ENCODE measurements at places on chromosomes 11 and 22. TPM values are rescaled to one million over a fixed set of nuclear protein-coding genes. Genes with fewer than 3 reads are reported as not detected.

SMIM38 gene
- total RNA-seq = not detected

OR4X1 gene
- total RNA-seq = not detected

APLNR gene
- not detected for total RNA-seq

SCGB1A1 gene
- not detected for total RNA-seq

SLC22A12 gene
- not detected for total RNA-seq

PHLDA2 gene
- total RNA-seq = 4.9 TPM

MMP7 gene
- 2,825 TPM for total RNA-seq

SYCE3 gene
- total RNA-seq = not detected

DNA sequence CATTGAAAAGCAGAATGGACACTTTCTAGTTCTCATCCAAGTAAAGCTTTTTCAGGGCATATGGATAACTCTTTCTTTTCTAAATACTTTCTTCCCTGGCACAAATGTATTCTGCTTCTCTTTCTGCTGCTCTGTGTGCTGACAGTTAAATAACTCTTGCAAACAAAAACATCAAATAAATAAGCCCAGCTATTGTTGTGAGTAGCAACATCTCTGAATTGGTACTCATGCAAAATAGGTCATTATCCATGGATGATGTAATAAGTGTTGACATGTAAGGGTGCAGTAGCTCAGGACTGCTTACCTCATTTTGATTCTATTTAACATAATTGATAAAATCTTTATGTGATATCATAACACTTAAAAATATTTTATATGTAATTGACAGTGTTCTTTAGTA lies 164.3 kb downstream of the MSANTD4 start:
- DNase-seq = no peak

- DNase-seq = no peak
Measured at GRCh38 chr22:43628250-43628649, 183.9 kb downstream of the EFCAB6 start.

- DNase-seq = peak; percentile 45
Measured at GRCh38 chr11:110317516-110317932, 21.1 kb upstream of the RDX start.

GRCh38 chr22:35984183-35985175 lies 44.1 kb downstream of the RBFOX2 start:
- DNase-seq = peak; percentile 13

DNA sequence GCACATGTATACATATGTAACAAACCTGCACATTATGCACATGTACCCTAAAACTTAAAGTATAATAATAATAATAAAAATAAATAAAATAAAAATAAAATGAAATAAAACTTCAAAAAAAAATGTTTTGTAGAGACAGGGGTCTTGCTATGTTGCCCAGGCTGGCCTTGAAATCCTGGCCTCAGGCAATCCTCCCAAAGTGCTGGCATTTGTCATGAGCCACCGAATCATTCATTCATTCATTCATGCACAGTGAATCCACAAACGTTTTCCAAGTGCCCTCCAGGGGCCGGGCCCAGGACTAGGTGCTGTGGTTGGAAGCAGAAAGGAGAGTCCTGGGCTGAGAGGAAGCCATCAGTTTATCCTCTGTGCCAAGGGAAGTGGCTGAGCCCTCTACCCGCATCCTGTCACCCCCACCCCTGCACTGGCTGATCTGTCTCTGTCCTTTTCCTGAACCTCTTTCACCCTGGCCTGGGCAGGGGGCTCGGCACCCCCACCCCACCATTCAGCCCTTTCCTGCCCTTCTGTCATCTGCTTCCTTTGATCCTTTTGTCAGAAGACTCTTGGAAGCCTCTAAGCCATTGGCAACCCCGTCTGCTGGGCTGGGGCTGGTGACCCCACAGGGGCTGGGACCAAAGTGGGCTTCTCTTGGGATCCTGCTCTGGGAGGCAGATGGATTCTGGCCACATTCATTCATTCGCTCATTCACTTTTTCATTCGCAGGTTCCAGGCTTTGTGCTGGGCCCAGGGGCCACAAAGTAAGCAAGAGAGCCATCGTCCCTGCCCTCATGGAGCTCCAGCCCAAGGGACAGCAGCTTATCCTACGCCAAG lies 84.3 kb downstream of the IGLL1 start:
- DNase-seq = no peak

DNA sequence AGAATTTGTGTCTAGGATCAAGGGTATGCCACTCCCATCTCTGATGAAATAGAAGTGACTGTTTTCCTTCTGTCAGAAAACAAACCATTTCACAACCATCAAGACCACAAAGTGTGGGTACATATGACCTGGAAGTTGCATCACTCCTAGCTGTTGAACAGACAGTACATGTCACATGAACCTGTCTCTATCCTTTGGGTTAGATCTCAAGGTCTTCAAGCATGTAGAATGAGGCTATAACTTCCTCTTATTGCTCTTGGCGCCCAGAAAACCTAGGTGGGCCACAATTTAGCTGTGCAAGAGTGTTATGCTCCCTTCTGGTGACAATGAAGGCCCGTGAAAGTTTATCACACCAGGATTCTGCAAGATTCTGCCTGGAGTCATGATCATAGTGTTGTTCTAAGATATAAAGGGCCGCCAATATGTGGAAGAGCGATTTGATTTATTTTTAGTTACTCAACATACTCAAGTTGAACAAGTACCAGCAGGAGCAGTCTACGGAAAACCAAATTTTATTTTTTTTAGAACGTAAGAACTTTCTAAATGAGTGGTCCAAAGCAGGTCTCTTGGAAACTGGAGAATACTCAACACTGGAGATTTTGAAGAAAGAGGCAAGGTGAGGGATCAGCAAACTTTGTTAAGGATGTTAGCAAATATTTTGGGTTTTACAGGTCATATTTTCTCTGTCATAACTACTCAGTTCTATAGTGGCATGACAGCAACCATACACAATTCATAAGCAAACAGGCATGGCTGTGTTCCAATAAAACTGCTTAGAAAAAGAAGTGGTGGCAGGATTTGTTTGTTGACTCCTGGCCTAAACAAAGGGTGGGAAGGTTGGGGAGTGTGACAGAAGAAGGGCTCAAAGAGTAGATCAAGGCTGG lies 101.8 kb downstream of the USP35 start:
- peak; percentile 98 for DNase-seq

DNA sequence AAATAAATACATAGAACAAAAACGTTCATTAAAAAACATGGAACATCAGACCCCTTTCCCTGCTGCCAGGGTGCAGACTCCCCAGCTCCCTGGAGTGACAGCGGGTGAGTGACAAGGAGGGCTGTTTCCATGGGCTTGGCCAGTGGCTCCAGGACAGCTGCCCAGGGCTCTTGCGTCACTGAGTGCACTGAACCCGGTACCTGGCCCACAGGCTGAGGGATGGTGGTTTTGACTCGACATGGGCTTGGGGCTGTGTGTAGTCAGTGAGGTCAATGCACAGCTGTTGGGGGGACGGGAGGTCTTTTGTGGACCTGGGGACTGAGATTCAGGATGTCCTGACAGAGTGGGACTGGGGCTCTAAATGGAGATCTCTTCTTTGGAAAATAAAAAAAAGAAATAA lies 142.1 kb upstream of the B3GAT1 start:
- DNase-seq = no peak

DNA sequence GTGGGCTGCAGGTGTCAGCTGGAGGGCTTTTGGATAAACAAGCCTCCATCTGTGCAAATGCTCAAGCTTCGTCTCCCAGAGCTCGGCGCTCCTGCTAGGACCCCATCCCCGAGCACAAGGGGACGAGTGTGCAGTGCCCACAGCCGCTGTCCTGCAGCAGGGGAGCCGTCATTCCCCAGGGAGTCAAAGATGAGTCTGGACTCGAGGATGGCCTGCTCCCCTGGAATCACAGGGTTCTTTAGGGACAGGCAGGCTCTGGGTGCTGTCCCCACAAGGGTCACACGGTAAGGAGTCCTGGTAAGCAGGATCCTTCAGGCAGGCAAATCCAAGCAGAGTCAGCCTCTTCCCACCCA lies 50.2 kb downstream of the APOL1 start:
- DNase-seq = no peak

- DNase-seq = no peak
Measured at GRCh38 chr11:15547685-15548084, 433.0 kb downstream of the INSC start.

DNA sequence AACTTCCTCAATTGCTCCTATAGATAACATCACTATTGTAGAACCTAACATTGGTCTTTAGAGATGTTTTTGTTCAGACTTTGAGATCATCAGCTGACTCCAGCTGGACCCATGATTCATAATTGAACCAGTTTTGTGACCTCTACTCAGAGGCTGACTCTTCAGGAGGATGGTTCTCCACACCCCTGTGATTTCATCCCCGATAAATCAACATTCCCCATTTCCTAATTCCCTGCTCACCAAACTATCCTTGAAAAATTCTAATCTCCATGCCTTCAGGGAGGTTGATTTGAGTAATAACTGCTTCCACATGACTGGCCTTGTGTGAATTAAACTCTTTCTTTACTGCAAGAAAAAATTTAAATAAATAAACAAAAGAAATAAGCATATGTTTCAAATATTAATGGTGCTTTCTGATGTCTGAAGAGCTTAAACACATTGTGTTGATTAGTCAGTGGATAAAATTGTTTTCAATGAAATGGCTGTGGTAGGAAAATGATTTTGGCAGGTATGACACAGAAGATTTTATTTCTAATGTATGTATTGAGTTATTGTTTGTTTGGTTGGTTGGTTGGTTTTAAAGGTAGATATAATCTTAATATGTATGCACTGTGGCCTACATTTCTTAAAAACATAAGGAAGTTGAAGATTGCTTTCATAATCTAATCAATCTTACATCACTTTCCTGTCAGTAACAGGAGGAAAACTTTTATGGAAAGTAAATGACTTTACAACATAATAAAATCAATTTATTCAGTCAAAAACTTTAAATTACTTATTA lies 427.9 kb upstream of the CCDC179 start:
- DNase-seq = peak; percentile 59

DNA sequence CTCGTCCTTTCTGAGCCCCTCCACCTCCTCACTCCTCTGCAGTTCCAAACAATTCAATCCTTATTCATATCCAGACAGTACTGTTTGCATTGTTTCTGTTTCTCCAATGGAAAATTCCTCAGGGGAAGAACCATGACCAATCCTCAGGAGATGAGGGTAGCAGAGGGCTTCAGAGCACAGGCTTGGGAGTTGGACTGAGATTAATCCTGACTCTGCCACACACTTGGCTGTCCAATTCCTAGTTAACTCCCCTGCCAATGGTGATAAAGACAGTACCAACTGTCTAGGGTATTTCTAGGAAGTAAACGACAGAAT lies 58.0 kb downstream of the MICAL3 start:
- peak; percentile 69 for DNase-seq

- DNase-seq = no peak
Measured at GRCh38 chr22:49881856-49882255, 28.2 kb downstream of the ZBED4 start.

DNA sequence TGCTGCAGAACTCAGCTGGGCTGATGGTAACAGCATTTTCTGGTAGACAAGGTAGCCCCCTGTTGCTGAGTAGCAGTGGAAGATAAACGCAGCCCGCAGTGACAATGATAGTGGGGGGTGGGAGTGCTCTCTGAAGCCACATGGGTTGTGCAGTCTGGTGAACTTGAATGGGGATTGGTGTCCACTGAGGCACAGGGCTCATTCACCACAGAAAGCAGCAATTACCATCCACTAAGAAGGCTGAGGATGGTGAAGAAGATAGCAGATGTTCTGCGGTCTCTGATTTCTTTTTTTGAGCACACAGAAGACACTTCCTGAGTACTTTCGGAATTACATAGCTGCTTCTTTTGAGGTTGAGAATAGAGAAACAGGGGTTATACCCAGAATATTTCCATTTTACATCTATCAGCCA lies 150.3 kb downstream of the LRRC4C start:
- DNase-seq = no peak

DNA sequence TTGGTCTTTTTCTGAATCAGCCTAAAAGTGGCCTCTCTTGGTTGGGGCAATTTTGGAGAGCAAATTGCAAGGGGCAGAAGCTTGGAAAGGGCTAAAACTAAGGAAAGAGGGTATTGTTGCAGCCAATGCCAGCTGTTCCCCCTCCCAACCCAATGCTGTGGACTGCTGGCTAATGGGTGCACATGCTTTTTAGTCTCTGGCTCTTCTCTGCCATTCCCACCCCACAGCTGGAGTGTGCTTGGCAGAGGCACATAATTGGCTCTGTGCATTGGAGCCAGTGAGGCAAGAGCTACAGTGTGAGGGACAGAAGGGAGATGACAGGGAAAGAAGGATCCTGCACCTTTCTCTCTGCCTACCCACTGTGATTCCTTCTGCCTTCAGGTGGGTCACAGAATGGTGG lies 140.0 kb downstream of the NECTIN1 start:
- no peak for DNase-seq

GRCh38 chr11:34855754-34856095 lies 60.5 kb downstream of the APIP start:
- no peak for DNase-seq

- peak; percentile 52 for DNase-seq
Measured at GRCh38 chr11:124644426-124645280, 22.0 kb downstream of the TBRG1 start.

- DNase-seq = no peak
Measured at GRCh38 chr11:2366276-2366675, 10.8 kb upstream of the CD81 start.

DNA sequence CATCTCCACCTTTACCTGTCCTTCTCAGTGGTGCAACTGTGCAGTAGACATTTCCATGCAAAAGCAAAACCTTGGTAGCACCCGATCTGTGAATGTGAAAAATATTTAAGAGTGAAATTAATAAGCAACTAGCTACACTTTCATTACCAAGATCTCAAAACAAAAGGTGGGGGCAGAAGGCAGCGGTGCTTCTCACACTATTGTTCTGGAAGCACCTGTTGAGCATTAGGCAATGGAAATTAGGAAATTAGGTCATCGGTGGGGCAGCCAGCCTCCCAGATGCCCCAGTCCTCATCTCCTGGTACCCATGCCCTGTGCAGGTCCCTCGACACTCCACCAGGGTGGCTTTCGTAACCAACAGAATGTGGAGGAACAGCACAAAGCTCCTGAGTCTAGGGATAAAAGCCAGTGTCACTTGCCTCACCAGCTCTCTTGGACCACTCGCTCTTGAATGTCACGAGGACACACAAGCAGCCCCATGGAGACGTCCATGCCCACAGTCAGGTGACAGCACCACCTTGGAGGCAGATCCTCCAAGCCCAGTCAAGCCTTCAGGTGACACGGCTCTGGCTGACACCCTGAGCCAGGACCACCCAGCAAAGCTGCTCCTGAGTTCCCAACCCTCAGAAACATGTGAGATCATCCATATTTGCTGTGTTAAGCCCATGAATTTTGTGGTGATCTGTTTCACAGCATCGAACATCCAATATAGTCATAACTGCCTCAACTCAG lies 3.3 kb downstream of the LTO1 start:
- DNase-seq = no peak

- no peak for DNase-seq
Measured at GRCh38 chr11:131932584-131933325, 562.3 kb downstream of the NTM start.

- no peak for DNase-seq
Measured at GRCh38 chr22:48053486-48053885, 1291.0 kb downstream of the TBC1D22A start.

DNA sequence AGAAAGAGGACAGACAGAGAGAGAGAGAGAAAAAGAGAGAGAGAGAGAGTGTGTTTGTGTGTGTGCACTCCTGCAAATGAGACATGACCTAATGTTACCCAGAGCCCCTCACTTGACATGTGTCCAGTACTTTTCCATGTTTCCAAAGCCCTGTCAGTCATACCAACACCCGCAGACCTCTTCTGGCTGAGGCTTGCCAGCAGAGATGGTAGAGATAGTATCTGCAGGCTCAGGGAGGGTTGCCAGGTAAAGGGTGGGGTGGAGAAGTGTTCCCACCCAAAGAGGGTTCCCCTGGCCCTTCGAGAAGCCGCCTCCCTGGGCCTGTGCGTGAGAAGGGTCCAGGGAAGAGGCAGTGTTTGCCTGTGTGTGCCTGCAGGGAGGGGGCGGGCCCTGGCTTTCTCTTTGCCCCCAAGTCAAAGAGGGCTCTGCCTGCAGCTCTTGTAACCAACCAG lies 40.7 kb downstream of the POU2F3 start:
- no peak for DNase-seq

Data from renal cortical epithelial cell (primary cell).